SIG-M5 (cell line): ENCODE measurements at places on chromosomes 5 and 9.

DNA sequence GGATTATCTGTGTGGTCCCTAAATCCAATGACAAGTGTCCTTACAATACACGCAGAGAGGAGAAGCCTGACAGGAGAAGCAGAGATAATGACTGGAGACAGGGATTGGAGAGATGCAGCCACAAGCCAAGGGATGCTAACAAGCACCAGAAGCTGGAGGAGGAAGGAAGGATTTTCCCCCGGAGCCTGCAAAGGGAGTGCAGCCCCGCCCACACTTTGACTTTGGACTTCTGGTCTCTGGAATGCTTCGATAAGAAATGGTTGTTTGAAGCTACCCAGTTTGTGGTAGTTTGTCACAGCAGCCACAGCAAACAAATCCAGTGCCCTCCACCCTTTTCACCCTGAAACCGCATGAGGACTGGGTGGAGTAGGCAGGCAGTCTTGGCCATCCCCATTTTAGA is 77.2 kb upstream of the BOD1 start:
- no peak for DNase-seq

GRCh38 chr5:9512457-9512856 is 33.4 kb downstream of the SEMA5A start:
- no peak for DNase-seq

GRCh38 chr5:21594566-21594965 is 1258.6 kb downstream of the CDH12 start:
- DNase-seq: no peak

DNA sequence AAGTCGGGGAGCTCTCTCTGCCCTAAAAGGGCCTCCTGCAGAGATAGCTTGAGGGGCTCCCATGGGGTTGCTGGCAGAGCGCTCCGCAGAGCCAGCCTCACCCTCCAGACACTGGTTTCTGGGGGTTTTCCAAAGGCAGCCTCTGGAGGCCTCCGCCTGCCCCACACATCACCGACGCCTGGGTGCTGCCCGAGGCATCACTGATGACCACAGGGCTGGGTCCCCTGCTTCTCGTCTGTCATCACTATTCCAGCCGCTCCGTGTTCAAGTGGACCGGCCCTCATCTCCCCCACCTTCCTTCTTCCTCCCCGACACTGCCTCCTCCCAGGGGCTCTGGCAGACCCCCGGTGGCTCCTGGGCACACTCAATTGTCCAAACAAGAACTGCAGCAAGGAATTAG is 64.1 kb upstream of the IRX4 start:
- DNase-seq: no peak

DNA sequence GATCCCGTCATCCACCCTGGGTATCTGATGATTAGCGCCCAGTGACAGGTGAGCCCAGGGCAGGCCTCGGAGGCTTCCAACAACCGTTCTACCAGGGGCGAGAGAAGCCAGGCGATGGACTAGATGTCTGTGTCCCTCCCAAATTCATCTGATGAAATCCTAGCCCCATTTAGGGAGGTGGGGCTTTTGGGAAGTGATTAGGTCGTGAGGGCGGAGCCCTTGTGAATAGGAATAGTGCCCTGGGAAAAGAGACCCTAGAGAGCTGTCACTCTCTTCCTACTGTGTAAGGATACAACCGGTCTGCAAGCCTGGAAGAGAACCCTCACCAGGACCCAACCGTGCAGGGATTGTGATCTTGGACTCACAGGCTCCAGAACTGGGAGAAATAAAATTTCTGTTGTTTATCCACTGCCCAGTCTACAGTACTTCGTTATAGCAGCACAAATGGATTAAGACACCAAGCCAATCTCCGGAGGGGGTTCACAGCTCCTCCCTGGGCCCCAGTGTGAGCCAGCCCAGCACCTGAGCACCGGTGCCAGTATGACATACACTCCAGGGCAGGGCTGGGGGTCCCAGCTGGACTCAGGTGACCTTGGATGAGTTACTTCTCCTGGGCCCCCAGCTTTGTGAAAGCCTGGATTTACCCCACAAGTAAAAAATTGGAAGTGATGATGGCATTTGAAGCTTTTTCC is 162.2 kb downstream of the DAB2IP start:
- no peak for DNase-seq

DNA sequence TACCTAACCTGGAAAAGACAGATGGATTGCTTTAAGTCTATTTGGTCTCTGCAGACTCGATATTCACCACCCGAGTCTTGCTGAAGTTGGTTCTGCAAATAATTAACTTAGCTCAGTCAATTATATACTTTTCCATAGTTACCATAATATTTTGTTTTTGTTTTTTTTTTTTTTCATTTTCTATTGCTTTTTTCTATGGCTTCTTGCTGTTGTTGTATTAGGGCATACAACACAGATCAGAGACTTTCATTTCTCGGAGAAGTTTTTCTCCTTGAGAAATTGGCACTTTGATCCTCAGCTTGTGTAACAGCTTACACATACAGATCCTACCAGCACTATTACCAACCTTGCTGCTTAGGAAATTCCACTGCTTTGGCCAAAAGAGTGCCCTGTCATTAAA is 88.0 kb downstream of the GPR21 start:
- no peak for DNase-seq

DNA sequence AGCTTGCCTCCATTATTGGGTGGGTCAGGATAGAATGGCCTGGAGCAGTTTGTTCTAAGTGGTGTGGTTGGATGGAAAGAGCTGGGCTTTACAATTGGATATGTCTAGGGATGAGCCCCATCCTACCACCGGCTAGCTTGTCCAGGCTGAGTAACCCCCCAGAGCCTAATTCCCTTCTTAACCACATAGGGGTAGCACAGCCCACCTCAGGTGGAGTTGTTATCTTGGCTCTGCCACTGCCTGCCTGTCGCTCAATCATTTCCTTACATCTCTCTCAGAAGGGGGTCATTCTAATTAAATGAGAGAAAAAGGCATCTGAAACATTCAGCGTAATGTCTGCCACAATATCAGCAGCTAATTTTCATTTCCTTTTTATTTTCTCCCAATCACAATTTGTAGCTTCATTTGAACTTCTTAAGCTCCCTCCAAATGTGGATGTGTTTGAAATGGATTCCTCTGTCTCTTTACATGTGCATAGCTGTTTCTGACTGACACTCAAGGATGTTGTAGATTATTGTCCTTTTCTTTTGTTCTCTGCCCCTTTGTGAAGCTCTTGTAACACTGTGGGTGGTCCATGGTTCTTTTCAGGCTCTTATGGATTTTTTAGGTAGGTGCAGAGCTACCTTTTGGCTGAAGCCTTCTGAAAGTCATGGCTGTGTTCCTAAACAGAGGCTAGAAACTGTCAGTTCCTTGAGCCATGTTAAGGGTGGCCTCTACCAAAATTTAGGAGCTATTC is 383.1 kb upstream of the KLF4 start:
- no peak for DNase-seq

DNA sequence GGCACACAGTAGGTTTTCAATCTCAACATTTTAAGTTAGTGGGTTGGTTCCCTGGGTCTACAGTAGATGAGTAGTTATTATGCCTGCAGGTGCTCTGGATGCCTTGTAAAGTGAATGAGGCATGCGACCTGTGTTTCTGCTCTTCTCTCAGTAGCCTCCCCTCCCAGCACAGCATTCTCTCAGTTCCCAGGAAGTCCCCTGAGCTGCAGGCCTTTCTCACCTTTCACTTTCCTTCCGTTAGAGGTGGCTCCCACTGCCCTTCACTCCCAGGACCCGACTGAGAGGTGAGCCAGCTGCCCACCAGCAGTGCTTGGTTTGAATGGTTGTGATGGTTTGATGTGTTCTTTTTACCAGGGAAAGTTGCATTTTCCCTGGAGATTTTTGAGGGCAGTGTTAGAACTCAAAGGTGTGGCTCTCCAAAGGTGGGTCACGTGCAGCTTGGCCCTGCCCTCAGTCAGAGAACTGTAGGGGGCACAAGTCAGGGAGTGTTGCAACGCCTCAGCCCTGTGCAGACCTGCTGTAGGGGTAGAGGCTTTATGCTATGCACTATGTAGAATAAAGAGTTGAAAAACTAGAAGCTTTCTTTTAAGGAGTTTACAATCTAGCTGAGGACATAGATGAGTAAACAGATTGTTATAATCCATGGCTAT is 173.8 kb downstream of the NTRK2 start:
- DNase-seq: no peak

- no peak for DNase-seq
Observed at GRCh38 chr9:2134391-2134790, 119.2 kb downstream of the SMARCA2 start.

DNA sequence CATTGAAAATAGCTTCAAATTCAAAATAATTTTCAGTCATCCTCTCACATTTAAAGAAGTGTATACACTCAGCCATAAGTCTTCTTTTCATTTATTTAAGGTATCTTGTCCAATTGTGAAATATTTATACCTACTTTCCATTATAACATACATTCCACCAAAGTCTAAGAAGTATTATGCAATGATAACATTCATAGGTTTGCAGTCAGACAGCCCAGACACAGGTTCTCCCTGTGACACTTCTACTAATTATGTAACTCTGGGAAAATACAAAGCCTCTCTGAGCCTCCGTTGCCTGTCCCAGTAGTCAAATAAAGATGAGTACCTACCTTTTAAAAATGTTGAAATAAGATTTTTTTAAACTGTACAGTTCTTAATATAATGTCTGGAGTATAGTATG is 320.9 kb upstream of the RPS23 start:
- DNase-seq: no peak

GRCh38 chr5:9173281-9174048 is 372.4 kb downstream of the SEMA5A start:
- no peak for DNase-seq

- DNase-seq: no peak
Observed at GRCh38 chr9:92035146-92035545, 80.1 kb downstream of the SPTLC1 start.

GRCh38 chr5:72397836-72398235 is 77.7 kb downstream of the PTCD2 start:
- DNase-seq: no peak

- DNase-seq: no peak
Observed at GRCh38 chr9:6667633-6668280, 22.2 kb upstream of the GLDC start.

DNA sequence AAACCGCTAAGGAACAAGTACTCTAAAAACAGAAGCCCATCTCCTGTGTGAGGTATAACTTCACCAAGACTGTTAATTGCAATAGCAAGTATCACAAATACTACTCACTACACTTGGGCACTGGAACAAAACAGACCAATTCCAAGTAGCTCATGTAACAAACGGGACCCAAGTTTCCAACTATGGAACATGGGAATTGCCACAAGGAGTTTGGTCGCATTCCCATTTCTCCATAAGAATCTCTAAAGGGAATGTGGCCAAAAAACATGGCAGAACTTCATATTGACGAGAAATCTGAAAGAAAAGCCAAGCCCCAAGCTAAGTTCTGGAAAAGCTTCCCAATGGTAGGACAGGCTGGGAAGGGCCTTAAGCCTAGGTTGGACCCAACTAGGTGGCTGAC is 162.5 kb downstream of the MAPKAP1 start:
- no peak for DNase-seq

DNA sequence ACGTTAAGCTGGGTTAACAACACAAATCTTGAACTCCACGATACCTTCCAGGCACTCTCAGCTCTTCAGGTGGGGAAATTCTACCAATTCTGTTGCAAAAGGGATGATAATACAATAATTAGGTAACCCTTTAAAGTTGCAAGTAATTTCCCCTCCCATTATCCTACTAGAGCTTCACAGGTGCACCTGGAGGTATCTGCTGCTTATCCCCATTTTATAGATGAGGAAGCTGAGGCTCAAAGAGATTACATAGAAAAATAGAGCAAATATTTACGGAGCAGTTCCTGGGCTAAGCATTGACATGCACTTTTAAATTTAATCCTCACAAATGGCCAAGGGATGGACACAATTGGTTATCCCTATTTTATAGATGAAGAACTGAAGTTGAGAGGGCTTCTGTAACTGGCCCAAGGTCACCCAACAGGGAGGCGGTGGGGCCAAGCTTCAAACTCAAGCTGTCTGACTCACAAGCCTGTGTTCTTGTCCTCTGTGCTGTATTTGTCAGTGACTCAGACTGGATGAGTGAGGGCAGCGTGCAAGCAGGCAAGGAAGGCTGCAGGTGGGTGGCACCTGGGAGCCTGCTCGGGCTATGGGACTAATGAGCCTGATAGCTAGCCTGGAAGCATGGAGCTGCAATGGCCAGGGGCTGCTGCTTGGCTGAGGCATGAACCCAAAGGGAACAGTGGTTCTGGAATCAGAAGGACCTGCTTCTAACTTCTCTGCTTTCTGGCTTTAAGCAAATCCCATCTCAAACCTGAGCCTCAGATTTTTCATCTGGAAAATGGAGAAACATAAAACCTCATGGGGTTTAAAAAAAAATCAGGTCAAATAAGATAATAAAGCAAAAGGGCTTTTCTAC is 105.5 kb downstream of the PDE6A start:
- no peak for DNase-seq

DNA sequence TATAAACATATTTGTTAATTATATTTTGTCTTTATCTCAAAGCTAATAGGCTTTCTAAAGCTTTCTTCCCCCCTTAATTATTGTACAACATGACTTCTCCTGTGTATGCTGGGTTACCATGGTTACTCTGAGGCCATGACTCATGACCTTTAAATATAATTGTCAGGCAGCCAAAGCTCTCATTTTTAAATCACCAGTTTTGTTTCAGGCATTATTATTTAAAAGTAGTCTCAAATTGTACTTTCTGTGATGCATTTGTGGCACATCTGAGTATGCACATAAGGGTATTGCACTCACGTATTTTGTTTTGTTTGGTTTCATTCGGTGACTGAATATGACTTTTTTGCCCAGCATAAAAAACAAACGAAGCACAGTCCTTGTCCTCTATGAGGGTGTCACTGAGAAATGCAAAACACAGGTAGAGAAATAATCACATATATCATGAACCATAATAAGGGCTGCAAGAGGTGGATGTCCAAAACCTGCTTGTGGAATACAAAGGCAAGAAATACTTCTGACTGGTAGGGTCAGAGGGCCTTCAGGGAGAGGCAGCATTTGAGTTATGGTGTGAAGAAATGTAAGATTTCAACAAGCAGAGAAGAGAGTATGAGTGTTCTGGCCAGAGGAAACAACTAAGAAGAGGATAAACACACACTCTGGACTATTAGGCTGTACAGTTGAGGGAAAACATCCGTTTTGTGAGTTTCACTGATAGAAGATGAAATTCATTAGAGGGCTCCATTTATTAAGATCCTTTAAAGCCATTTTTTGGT is 2.1 kb downstream of the CCDC192 start:
- no peak for DNase-seq

DNA sequence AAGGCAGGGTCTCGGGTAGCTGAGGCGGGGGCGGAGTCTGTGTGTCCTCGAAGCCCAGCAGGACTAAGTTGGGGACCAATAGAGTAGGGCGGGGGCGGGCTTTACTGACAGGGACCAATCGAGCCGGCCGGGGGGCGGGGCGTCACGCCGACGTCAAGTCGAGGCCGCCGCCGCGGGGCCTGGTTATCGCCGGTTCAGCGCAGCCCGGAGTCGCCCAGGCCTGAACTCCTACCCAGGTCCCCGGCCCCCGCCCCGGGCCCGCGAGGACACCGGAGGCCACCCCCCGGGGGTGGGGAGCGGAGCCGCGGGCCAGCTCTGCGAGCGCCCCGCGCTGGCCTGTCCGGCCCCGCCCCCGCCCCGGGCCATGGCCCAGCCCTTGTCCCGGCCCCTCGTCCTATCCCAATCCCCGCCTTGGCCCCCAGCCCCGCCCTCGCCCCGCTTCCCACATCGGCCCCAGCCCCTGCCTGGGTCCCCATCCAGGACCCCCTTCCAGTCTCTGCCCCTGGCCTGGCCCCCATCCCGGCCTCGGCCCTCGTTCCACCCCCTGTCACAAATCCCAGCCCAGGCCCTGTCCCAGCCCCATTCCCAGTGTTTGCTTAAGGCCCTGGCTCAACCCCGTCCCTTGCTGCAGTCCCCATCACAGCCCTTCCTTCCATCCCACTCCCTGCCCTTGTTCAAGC is at the start of gene TMEM8B:
TSS of gene TMEM8B (plus strand) at position 145 of the 680 bp plus-strand sequence. CDS start at position 365, 220 bp downstream.
- no peak for DNase-seq

GRCh38 chr5:7088849-7089248 is 307.1 kb upstream of the ADCY2 start:
- no peak for DNase-seq
